ENCODE measurements at places on chromosomes 12 and 14. TPM values are rescaled to one million over a fixed set of nuclear protein-coding genes. Genes with fewer than 3 reads are reported as not detected.

Gene RTL1
- not detected for total RNA-seq

Gene SMIM41
- total RNA-seq = not detected

Gene CISTR
- total RNA-seq = not detected

Gene TPPP2
- total RNA-seq = not detected

Gene TAS2R20
- 1.3 TPM for total RNA-seq

DNA sequence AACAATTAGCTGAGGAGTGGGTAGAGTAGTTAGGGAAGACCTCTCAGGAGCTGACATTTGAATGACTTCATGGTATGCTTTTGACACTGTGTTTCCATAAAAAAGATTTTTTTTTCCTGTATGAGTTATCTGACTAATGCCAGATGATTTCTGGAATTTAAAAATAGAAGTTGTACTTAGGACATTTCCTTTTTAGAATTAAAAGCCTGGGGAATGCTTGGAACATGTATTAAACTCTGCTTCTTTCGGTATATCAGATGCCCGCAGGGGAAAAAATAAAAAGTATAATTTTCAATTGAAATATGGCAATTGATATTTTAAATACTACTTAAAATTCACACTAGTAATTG, 41.1 kb downstream of the BRMS1L start:
- H3K27me3 ChIP-seq = no peaks in the 10 kb centered on the region
- H3K36me3 ChIP-seq = peaks cover 32% of the 10 kb centered on the region
- no peak for DNase-seq
- no peak overlapping the region for H3K27ac ChIP-seq
- no peaks in the 10 kb centered on the region for H3K4me1 ChIP-seq

- no peaks in the 10 kb centered on the region for H3K27me3 ChIP-seq
- H3K36me3 ChIP-seq = no peaks in the 10 kb centered on the region
- no peaks in the 10 kb centered on the region for H3K4me1 ChIP-seq
- no peak overlapping the region for H3K27ac ChIP-seq
Measured at GRCh38 chr14:98855926-98856715, 415.9 kb downstream of the BCL11B start.

- no peaks in the 10 kb centered on the region for H3K4me1 ChIP-seq
- no peaks in the 10 kb centered on the region for H3K27me3 ChIP-seq
- DNase-seq = no peak
- peaks cover 60% of the 10 kb centered on the region for H3K36me3 ChIP-seq
- H3K4me3 ChIP-seq = no peak overlapping the region
- no peak overlapping the region for H3K27ac ChIP-seq
Measured at GRCh38 chr12:111488798-111489197, 83.1 kb downstream of the SH2B3 start.

GRCh38 chr12:116125956-116126566, 151.4 kb downstream of the MED13L start:
- no peaks in the 10 kb centered on the region for H3K27me3 ChIP-seq
- DNase-seq = no peak
- no peak overlapping the region for H3K27ac ChIP-seq
- H3K4me3 ChIP-seq = no peak overlapping the region
- H3K36me3 ChIP-seq = no peaks in the 10 kb centered on the region

- no peak overlapping the region for H3K27ac ChIP-seq
- H3K27me3 ChIP-seq = peaks cover 12% of the 10 kb centered on the region
- H3K4me1 ChIP-seq = no peaks in the 10 kb centered on the region
- H3K36me3 ChIP-seq = peaks cover 2% of the 10 kb centered on the region
Measured at GRCh38 chr14:102930138-102930752, 7.8 kb downstream of the AMN start.

DNA sequence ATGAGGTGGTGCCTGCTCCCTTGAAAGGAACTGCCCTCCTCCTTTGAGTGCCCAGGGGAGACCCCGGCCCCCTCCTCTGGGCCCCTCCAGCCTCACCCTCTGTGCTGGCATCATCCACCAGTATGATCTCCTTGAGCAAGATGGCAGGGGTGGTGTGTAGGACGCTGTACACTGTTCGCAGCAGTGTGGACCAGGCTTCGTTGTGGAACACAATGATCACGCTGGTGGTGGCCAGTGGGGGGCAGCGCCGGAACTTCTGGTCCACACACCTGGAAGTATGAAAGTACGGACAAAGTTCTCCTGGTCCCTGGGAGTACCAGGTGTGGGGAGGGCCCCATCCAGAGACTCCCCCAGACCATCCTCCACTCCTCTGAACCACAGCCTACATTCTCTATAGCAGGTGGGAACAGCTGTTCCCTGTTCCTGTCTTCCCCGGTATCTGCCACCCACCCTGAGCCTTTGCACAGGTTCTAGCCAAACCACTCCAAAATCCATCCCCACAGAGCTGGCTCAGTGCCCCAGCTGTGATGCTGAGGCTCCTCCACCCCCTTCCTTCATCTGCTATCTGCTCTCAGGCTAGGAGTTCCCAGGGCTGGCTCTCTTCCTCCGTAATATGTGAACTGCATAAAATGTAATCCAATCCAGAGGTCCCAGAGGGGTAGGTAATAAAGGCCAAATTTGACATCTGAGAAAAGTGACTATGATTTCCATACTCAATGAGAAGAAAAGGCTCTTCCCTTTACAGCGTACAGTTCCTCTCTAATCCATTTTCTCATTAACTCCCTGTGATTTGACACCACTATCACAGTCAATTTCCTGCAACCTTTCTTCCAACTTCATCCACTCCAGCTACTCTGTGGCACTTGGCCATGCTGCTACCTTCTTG, 13.9 kb downstream of the GALNT6 start:
- H3K36me3 ChIP-seq = peaks cover 55% of the 10 kb centered on the region
- H3K4me3 ChIP-seq = no peak overlapping the region
- no peak for DNase-seq
- H3K4me1 ChIP-seq = peaks cover 4% of the 10 kb centered on the region
- no peak overlapping the region for H3K27ac ChIP-seq
- H3K27me3 ChIP-seq = no peaks in the 10 kb centered on the region

- no peak within 1 kb of the TSS for H3K27ac ChIP-seq
- DNase-seq = peak; percentile 62
- peaks cover 9% of the 10 kb centered on the region for H3K27me3 ChIP-seq
Measured at GRCh38 chr12:40224439-40225291, at the start of gene LRRK2. Gene LRRK2, plus strand, starts transcription at chr12:40224997. Its CDS starts 135 bp downstream, at chr12:40225132.

DNA sequence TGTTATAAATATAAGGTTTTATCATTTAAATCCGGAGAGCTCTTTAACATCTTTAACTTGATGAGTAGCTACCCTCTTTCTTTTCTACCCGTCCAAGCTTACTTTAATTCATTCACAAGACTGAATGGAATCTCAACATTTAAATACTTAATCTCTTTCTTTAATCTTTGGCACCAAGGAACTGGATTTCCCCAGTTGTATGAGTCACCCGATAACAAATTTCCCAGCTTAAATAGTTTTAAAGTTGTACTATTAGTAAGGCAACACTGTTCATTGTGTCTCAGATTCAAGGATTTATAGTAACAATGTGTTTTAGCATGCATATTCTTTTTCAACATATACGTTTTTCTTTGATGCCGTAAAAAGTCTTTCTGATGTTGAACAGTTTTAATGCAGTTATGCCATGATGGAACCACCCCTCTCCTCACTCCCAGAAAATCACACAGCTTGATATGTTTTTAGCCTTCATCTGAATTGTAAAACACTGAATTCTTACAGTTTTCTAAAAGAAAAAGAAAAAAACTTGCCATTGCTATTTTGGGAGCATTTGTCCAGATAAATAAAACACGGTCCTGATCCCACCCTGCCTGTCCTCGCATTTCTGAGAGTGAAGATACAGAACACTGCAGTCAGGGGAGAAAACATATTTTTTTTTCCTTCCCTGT, 16.0 kb upstream of the LRP6 start:
- no peak overlapping the region for H3K4me3 ChIP-seq
- H3K36me3 ChIP-seq = no peaks in the 10 kb centered on the region
- DNase-seq = no peak
- H3K27ac ChIP-seq = no peak overlapping the region
- no peaks in the 10 kb centered on the region for H3K27me3 ChIP-seq

DNA sequence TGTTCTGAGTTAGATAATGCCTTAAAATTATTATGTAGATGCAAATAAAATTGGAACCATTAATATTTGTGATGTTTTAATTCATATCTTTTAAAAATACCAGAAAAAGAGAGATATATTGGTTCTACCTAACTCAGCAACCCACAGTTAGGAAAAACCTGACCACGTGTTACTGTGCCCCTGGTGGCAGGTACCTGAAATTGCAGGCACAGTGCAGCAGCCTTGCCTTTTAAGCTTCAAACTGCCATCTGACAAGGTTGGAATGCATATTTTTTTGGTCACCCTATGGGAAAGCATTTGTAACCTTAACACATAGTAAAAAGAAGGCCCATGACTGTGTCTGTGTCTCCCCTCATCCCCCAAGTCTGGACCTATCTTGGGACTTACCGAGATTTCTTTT, 109.4 kb upstream of the NOS1 start:
- H3K27ac ChIP-seq = no peak overlapping the region
- peaks cover 4% of the 10 kb centered on the region for H3K36me3 ChIP-seq
- no peak for DNase-seq
- no peaks in the 10 kb centered on the region for H3K4me1 ChIP-seq
- H3K27me3 ChIP-seq = no peaks in the 10 kb centered on the region

GRCh38 chr12:175250-175649, 38.7 kb downstream of the SLC6A12 start:
- H3K36me3 ChIP-seq = no peaks in the 10 kb centered on the region
- H3K27ac ChIP-seq = no peak overlapping the region
- H3K27me3 ChIP-seq = no peaks in the 10 kb centered on the region
- peaks cover 4% of the 10 kb centered on the region for H3K4me1 ChIP-seq
- no peak overlapping the region for H3K4me3 ChIP-seq
- DNase-seq = no peak

- H3K4me3 ChIP-seq = no peak within 1 kb of the TSS
- no peaks in the 10 kb centered on the region for H3K4me1 ChIP-seq
- H3K27ac ChIP-seq = no peak within 1 kb of the TSS
- peaks cover 3% of the 10 kb centered on the region for H3K36me3 ChIP-seq
Measured at GRCh38 chr14:20190596-20190995, at the start of gene OR11G2. Gene OR11G2, plus strand, starts transcription at chr14:20190896. Its CDS starts 6,542 bp downstream, at chr14:20197438.

DNA sequence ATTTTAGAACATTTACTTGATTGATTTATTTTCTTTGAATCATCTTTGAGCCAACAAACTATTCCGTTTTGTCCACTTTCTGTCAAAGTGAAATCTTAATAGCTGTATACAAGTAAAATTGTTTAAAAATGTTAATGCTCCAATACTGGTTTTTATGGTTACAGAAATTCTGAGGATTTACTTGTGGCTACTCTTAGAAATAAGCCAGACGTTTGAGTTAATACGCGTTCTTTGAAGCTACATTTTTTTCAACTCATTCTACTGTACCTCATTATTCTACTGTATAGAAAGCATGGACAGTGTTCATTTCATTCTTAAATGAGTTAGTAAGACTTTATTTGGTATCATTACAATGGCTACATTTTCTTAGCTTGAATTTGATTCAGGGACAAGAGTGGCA, 996.2 kb upstream of the FLRT2 start:
- H3K4me3 ChIP-seq = no peak overlapping the region
- no peaks in the 10 kb centered on the region for H3K27me3 ChIP-seq
- no peaks in the 10 kb centered on the region for H3K4me1 ChIP-seq
- H3K27ac ChIP-seq = no peak overlapping the region

GRCh38 chr12:591167-592023, 71.8 kb downstream of the NINJ2 start:
- H3K27ac ChIP-seq = no peak overlapping the region
- no peaks in the 10 kb centered on the region for H3K36me3 ChIP-seq
- no peaks in the 10 kb centered on the region for H3K27me3 ChIP-seq
- H3K4me3 ChIP-seq = no peak overlapping the region
- DNase-seq = no peak
- H3K4me1 ChIP-seq = no peaks in the 10 kb centered on the region

GRCh38 chr14:50928002-50928635, 16.2 kb downstream of the PYGL start:
- DNase-seq = no peak
- no peaks in the 10 kb centered on the region for H3K27me3 ChIP-seq
- no peak overlapping the region for H3K27ac ChIP-seq
- H3K4me1 ChIP-seq = no peaks in the 10 kb centered on the region
- H3K4me3 ChIP-seq = no peak overlapping the region
- peaks cover 33% of the 10 kb centered on the region for H3K36me3 ChIP-seq

DNA sequence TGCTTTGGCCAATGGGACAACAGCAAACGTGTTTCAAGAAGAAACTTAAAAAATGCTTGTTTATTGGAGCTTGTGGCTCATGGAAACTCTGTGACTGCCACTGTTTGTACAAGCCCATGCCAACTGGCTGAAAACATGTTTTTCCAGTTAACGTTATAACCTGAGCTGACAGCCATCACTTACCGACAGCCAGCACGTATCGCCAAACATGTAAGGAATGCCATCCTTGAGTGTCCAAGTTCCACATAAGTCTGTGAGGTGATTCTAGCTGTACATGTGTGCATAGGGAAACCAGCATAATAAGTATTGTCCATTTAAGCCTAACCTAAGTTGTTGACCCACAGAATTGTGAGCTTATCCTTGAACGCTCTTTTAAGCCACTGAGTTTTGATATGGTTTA, 596.9 kb downstream of the TRHDE start:
- DNase-seq = no peak
- no peaks in the 10 kb centered on the region for H3K4me1 ChIP-seq
- H3K27me3 ChIP-seq = no peaks in the 10 kb centered on the region
- no peak overlapping the region for H3K4me3 ChIP-seq

- no peak for DNase-seq
- H3K4me1 ChIP-seq = no peaks in the 10 kb centered on the region
- no peak overlapping the region for H3K27ac ChIP-seq
- no peaks in the 10 kb centered on the region for H3K36me3 ChIP-seq
- no peak overlapping the region for H3K4me3 ChIP-seq
Measured at GRCh38 chr14:34374998-34375740, 86.9 kb downstream of the SPTSSA start.

GRCh38 chr14:77843651-77844050, 43.7 kb downstream of the ADCK1 start:
- H3K36me3 ChIP-seq = peaks cover 3% of the 10 kb centered on the region
- H3K4me3 ChIP-seq = no peak overlapping the region
- H3K27me3 ChIP-seq = no peaks in the 10 kb centered on the region
- H3K4me1 ChIP-seq = no peaks in the 10 kb centered on the region
- DNase-seq = no peak

GRCh38 chr12:59425798-59426197, 170.0 kb upstream of the SLC16A7 start:
- H3K27me3 ChIP-seq = no peaks in the 10 kb centered on the region
- H3K36me3 ChIP-seq = no peaks in the 10 kb centered on the region
- no peak overlapping the region for H3K27ac ChIP-seq
- H3K4me3 ChIP-seq = no peak overlapping the region
- DNase-seq = no peak
